ENCODE measurements at places on chromosomes 7 and 10. TPM values are rescaled to one million over a fixed set of nuclear protein-coding genes. Genes with fewer than 3 reads are reported as not detected.
A peak's percentile ranks its signal among the peaks of the same experiment; 100 is the strongest.

DNA sequence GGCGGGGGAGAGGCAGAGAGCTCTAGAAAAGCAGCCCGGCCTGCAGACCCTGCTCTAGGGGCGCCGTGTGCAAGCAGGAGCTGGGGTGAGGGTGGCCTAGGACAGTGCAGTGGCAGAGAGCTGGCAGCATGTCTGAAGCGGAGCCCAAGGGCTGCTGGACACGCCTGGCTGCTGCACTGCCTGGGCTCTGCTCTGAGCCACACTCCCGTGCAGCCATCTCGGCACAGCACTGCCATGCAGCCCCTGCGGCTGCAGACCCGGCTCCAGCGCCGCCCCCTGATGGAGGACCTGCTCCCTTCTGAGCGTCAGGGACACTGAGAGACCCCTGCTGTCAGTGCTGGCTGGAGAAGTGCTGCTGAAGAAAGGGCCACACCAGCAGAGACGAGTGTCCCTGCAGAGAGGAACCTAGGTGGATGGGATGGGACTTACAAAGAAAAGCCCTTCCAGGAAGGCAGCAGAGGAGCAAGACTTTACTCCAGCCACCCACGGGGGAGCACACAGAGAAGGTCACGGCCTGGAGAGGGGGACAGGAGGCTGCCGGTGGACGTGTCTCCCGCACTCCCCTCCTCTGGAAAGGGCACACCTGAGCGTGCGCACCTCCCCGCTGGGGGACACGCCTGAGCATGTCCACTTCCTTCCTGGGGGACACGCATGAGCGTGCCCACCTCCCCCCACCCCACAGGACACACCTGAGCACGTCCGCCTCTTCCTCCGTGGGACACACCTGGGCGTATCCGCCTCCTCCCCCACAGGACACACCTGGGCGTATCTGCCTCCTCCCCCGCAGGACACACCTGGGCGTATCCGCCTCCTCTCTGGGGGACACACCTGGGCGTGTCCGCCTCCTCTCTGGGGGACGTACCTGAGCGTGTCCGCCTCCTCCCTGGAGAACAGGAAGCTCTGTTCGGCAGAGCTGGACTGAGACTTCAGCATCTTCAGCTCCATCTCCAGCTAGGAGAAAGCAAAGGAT lies 252.9 kb downstream of the MAD1L1 start:
- peak; percentile 64 for DNase-seq

The PRTFDC1 gene
- total RNA-seq = 7.5 TPM

The TFR2 gene
- 121 TPM for total RNA-seq

The TMEM139 gene
- total RNA-seq = 1.5 TPM

The CCNY gene
- 76.9 TPM for total RNA-seq

GRCh38 chr7:121582258-121582657 lies 186.2 kb upstream of the FAM3C start:
- no peak for DNase-seq

The CARD11 gene
- total RNA-seq = 11.4 TPM

GRCh38 chr7:77531038-77531437 lies 6.1 kb upstream of the PTPN12 start:
- DNase-seq = peak; percentile 65

All from K562 (cell line).